ENCODE measurements at places on chromosomes 7 and 10.
A peak's percentile ranks its signal among the peaks of the same experiment; 100 is the strongest.

GRCh38 chr10:76975126-76975525 lies 662.5 kb downstream of the KCNMA1 start:
- DNase-seq: peak; percentile 44

- no peak for DNase-seq
Measured at GRCh38 chr7:45064047-45064725, 24.6 kb downstream of the NACAD start.

DNA sequence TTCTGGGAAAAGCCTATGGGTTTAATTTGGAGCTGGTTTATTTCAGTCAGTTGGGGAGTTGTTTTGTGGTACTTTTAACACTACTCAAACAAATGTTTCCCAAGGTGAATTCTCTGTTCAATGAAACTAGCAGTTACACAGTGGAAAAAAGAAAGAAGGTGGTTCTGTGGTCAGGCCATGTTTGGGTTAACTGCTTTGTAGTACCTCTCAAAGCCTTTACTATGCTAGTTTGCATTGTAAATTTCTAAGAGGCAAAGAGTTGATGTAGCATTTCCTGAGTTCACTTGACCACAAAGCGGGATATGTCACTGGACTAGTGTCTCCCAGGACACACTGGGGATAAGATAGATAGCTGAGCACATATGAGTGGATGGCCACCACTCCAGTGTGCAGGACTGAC lies 145.4 kb downstream of the KIF20B start:
- DNase-seq: no peak

GRCh38 chr7:883055-884021 lies 7.0 kb downstream of the GET4 start:
- DNase-seq: no peak

DNA sequence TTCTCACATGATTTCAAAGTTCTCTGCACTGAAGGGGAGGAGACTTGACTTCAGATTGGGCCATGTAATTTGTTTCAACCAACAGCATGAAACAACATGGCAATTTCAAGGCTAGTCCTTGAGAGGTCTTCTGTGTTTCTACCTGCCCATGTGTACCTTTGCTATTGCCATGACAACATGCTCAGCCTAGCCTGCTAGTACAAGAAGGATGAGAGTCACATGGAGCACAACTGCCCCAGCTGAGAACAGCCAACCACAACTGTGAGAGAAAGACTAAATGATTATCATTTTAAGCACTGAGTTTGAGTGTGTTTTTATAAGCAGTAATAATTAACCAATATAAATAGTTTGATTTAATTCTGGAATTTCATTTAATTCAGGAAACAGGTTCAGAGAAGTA lies 41.9 kb downstream of the ANKMY2 start:
- no peak for DNase-seq

- no peak for DNase-seq
Measured at GRCh38 chr7:30562498-30562897, 32.2 kb upstream of the GARS1 start.

All from AG10803 (cell line).